Activated naive CD8-positive, alpha-beta T cell treated with anti-CD3 and anti-CD28 coated beads, Interleukin-2, amount 10 ng/mL, durations not matched to agents 7 days and 5 days (primary cell): ENCODE measurements at places on chromosomes 6 and 20.

DNA sequence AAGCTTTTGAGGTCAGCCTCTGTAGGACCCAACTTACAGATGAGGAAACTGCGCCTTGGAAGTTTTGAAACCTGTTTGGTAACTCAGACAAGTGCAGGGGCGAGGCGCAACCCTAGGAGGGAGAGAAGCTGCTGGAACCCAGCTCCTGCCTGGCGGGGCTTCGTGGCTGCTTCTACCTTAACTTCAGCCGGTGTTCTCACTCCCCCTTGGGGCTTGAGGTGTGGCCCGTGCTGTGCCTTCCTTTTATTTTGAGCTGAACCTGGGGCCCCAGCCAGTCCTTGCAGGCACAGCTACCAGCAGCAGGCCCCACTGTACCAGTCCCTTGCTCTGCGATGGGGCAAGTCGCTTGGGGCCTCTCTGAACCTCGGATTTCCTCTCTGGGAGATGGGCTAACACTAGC lies 12.0 kb downstream of the RBM38 start:
- DNase-seq, result no peak
- H3K27ac ChIP-seq, result peak overlapping the region; percentile 12
- H3K4me1 ChIP-seq, result peaks cover 27% of the 10 kb centered on the region
- H3K4me3 ChIP-seq, result no peak overlapping the region
- peaks cover 33% of the 10 kb centered on the region for H3K36me3 ChIP-seq

- H3K36me3 ChIP-seq, result no peaks in the 10 kb centered on the region
- no peak overlapping the region for H3K4me3 ChIP-seq
- DNase-seq, result peak; percentile 72
- H3K27me3 ChIP-seq, result peaks cover 13% of the 10 kb centered on the region
- no peaks in the 10 kb centered on the region for H3K4me1 ChIP-seq
These were observed 252.8 kb downstream of the CDH26 start for GRCh38 chr20:60210779-60211617.

DNA sequence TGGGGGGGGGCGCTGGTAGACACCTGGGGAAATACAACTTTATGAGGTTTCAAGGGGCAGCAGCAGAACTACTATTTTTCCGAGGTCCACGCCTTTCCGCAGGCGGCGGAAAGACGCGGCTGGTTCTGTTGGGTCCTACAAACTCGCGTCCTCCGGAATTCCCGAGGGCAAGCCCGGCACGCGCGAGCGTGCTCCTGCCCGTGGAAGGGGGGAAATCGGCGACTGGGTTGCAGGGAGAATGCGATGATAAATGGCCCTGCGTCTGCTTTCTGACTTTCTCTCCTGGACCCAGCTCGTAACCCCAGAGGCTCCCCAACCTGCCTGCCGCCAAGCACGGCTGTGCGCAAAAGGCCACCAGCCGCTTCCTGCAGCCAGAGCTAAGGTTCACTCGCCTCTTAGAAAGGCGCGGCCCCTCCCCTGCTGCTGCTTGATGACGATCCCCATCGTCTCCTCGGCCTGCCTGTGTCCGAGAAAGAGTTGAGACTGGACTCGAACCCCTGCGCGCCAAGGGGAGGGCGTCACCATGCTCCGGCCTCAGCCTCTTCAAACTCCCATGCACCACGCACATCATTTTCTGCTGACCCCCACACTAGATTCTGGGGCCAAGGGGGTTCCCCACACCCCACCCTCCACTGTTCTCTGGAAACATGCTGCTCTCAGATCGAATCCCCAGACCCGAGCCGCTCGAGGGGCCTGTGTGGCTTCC lies 6.7 kb downstream of the FOXA2 start:
- peak overlapping the region; percentile 64 for H3K27ac ChIP-seq
- peaks cover 7% of the 10 kb centered on the region for H3K4me1 ChIP-seq

GRCh38 chr6:157753291-157753690 lies 69.8 kb upstream of the SNX9 start:
- peaks cover 2% of the 10 kb centered on the region for H3K27me3 ChIP-seq
- peaks cover 6% of the 10 kb centered on the region for H3K36me3 ChIP-seq
- H3K27ac ChIP-seq, result no peak overlapping the region
- no peak overlapping the region for H3K4me3 ChIP-seq

- DNase-seq, result no peak
- peaks cover 16% of the 10 kb centered on the region for H3K27me3 ChIP-seq
- no peak overlapping the region for H3K27ac ChIP-seq
- no peak overlapping the region for H3K4me3 ChIP-seq
- H3K36me3 ChIP-seq, result no peaks in the 10 kb centered on the region
- no peaks in the 10 kb centered on the region for H3K4me1 ChIP-seq
These were observed 13.0 kb downstream of the CFAP61 start for GRCh38 chr20:20065361-20065760.

- H3K27ac ChIP-seq, result peak overlapping the region; percentile 96
- H3K27me3 ChIP-seq, result no peaks in the 10 kb centered on the region
- DNase-seq, result no peak
- H3K4me1 ChIP-seq, result peaks cover 28% of the 10 kb centered on the region
- peaks cover 36% of the 10 kb centered on the region for H3K36me3 ChIP-seq
- H3K4me3 ChIP-seq, result peak overlapping the region; percentile 87
These were observed 10.5 kb downstream of the PLN start for GRCh38 chr6:118558464-118559217.

DNA sequence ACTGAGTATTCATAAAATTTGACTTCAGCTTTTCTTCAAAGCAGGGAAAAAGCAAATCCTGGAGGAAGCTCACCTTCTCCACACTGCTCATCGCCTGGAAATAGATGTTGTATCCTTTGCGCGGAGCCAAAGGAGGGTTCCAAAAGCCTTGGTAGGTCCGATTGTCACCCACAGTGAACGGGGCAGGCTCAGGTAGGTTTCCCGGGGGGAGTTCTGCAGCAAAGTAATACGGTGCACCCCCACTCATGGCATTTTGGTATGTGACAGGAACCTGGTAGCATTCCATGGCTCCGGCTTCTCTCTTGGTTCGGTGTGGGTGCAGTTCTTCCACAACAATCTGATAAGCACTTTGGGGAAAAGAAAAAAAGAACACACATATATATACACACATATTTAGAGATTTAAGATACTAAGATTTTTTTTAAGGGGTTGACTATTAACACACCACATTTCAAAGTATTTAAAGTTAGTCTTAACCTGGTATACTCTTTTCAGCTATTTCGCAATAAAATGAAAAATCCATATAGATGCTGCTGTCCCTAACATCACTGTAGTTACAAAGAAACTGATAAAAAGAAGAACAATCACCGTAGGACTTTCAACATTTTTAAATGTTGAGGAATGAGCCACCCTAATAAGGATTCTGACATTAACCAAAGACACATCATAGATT lies 166.7 kb upstream of the THEMIS start:
- H3K27me3 ChIP-seq, result no peaks in the 10 kb centered on the region
- peaks cover 36% of the 10 kb centered on the region for H3K36me3 ChIP-seq
- no peak overlapping the region for H3K27ac ChIP-seq

GRCh38 chr6:102660303-102660702 lies 1266.8 kb downstream of the GRIK2 start:
- H3K27me3 ChIP-seq, result no peaks in the 10 kb centered on the region
- no peaks in the 10 kb centered on the region for H3K36me3 ChIP-seq
- H3K27ac ChIP-seq, result no peak overlapping the region

- no peak for DNase-seq
- peaks cover 17% of the 10 kb centered on the region for H3K27me3 ChIP-seq
- no peak overlapping the region for H3K27ac ChIP-seq
- no peak overlapping the region for H3K4me3 ChIP-seq
- H3K4me1 ChIP-seq, result no peaks in the 10 kb centered on the region
- no peaks in the 10 kb centered on the region for H3K36me3 ChIP-seq
These were observed 214.4 kb upstream of the KCNG1 start for GRCh38 chr20:51237278-51237677.

GRCh38 chr6:74115674-74116073 lies 419.7 kb downstream of the CD109 start:
- H3K27ac ChIP-seq, result no peak overlapping the region
- no peak overlapping the region for H3K4me3 ChIP-seq
- H3K4me1 ChIP-seq, result no peaks in the 10 kb centered on the region
- no peaks in the 10 kb centered on the region for H3K27me3 ChIP-seq
- H3K36me3 ChIP-seq, result no peaks in the 10 kb centered on the region
- no peak for DNase-seq

- H3K4me1 ChIP-seq, result no peaks in the 10 kb centered on the region
- H3K27ac ChIP-seq, result no peak overlapping the region
- DNase-seq, result no peak
- no peaks in the 10 kb centered on the region for H3K36me3 ChIP-seq
These were observed 26.0 kb upstream of the SYNDIG1 start for GRCh38 chr20:24443436-24443835.

GRCh38 chr6:52361414-52361944 lies 472 bp upstream of the PAQR8 start:
- peak overlapping the region; percentile 88 for H3K27ac ChIP-seq
- DNase-seq, result no peak
- H3K36me3 ChIP-seq, result peaks cover 16% of the 10 kb centered on the region
- no peaks in the 10 kb centered on the region for H3K27me3 ChIP-seq
- H3K4me1 ChIP-seq, result peaks cover 31% of the 10 kb centered on the region
